Activated CD4-positive, alpha-beta T cell treated with anti-CD3 and anti-CD28 coated beads for 48 hours (primary cell): ENCODE measurements at places on chromosomes 2 and 18.

- DNase-seq: no peak
These were observed 6.8 kb downstream of the RESP18 start for GRCh38 chr2:219325657-219326315.

GRCh38 chr2:66432801-66433694 lies 1.9 kb upstream of the MEIS1 start:
- peak; percentile 54 for DNase-seq

- DNase-seq: no peak
These were observed 8.4 kb downstream of the SCN7A start for GRCh38 chr2:166485558-166486178.

DNA sequence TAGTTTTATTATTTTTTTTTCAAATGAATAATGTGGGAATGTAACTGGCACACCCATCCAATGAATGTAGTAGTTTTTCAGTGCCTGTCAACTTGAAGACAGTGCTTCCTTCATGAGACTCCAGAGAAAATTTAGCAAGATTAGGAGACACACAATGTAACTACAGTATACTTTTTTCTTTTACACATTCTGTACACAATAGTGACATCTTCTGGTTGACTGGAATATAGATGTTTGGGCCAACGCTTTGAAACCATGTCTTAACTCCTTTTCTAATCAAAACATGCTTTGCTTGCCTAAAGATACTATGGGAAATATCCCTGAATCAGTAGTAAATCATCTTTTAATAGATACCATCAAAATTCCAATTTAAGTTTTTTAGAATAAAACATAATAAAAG lies 229.5 kb upstream of the ZC3H15 start:
- DNase-seq: no peak

DNA sequence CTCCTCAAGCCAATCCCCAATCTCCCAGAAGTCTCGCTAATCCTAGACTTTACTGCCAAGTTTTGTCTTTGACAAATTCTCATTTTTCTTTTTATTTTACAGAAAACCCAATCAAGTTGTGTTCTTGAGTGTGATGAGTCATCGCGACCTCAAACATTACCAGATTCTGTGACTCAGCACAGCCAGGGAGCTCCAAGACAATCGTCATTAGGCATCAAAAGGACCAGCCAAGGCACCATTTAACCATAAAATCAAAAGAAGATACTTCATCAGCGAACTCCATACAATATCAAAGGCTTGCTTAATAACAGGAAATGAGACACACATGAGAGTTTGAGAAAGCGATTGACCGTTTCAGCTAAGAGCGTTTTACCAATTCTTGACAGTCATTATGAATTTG lies 146.2 kb upstream of the AGAP1 start:
- DNase-seq: no peak

- no peak for DNase-seq
These were observed 79.8 kb downstream of the LONRF2 start for GRCh38 chr2:100242476-100242875.

GRCh38 chr2:230869914-230870543 lies 5.3 kb downstream of the ITM2C start:
- no peak for DNase-seq

GRCh38 chr2:151289972-151290866 lies 751 bp upstream of the NMI start:
- DNase-seq: peak; percentile 31

DNA sequence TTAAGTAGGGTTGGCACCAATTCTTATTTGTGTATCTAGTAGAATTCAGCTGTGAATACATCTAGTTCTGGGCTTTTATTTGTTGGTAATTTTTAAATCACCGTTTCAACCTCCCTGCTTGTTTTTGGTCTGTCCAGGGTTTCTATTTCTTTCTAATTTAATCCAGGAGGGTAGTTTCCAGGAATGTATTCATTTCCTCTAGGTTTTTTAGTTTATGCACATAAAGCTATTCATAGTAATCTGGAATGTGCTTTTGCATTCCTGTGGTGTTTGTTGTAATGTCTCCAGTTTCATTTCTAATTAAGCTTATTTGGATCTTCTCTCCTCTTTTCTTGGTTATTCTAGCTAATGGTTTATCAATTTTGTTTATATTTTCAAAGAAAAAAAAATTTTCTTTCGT lies 1361.8 kb upstream of the DDX18 start:
- DNase-seq: no peak
